ENCODE measurements at places on chromosomes 7 and 10.
A peak's percentile ranks its signal among the peaks of the same experiment; 100 is the strongest.

DNA sequence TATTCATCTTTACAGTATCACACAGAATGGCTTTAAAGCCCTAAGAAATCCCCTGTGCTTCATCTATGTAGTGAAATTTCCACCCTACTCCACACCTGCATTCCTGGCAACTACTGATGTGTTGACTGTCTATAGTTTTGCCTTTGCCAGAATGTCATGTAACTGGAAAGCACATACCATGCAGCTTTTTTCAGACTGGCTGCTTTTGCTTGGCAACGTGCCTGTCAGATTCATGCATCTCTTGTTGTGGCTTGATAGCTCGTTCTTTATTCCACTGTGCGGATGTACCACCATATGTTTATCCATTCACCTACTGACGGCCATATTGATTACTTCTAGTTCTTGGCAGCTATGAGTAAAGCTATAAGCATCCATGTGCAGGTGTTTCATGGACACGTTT, 30.6 kb downstream of the RBM17 start:
- DNase-seq: no peak

GRCh38 chr10:125127986-125128385, 32.4 kb downstream of the CTBP2 start:
- DNase-seq: no peak

GRCh38 chr10:25061711-25062449, 45.5 kb downstream of the THNSL1 start:
- DNase-seq: no peak

- DNase-seq: no peak
Measured at GRCh38 chr10:58019863-58020537, 247.7 kb downstream of the IPMK start.

- DNase-seq: no peak
Measured at GRCh38 chr10:130337696-130338635, 201.8 kb downstream of the GLRX3 start.

- DNase-seq: no peak
Measured at GRCh38 chr10:104218751-104219150, 13.4 kb downstream of the CFAP43 start.

DNA sequence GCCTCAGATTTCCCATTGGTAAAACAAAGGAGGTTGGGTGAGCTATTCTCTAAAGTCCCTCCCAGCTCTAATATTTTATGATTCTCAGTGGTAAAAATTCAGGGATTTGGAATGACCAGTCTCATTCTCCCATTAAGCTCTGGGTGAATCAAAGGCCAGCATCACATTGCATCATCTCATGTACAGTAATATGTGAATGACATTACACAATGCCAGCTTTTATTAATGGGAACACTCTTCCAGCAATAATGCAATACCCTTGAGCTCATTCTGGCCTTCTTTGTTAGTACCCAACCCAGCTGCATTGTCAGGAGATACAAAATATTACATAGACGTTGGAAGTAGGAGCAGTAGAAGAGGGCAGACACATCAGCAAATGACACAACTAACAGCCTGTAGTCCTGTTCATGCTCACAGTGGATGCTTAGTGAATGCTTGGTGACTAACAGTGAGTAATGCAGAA, 100.0 kb upstream of the EGR2 start:
- DNase-seq: no peak

DNA sequence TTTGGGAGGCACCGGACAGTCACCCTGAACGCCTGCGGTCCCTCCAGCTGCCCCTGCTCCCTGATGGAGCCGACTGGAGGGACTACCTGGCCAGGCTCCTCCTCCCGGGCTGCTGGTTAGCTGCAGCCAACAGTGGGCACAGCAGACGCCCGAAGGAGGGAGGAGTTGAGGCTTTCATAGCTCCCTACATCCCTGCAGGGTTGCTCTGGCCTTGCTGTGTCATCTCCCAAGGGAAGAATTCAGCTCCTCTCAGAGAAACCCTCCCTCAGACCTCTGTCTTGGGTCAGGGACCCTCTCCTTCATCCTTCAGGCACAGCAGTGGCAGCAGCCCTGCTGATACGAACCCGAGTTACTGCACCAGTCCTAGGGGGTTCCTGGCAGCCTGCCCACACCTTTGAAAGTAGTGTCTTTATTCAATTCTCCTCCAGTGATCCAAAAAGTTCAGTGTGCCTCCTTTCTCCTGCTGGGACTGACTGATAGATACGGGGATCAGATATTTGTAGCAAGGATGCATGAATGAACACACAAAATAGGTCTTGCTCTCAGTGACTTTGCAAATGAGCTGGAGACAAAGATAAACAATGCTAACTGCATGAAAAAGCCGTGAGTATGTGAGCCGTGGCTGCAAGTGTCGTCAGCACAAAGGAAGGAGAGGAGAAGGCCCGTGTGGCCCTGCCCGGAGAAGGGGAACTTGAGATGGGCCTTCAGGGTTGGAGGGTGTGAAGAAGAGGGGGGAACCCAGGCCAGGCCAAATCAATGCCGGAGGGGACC, 136.6 kb downstream of the PRKAG2 start:
- DNase-seq: no peak

DNA sequence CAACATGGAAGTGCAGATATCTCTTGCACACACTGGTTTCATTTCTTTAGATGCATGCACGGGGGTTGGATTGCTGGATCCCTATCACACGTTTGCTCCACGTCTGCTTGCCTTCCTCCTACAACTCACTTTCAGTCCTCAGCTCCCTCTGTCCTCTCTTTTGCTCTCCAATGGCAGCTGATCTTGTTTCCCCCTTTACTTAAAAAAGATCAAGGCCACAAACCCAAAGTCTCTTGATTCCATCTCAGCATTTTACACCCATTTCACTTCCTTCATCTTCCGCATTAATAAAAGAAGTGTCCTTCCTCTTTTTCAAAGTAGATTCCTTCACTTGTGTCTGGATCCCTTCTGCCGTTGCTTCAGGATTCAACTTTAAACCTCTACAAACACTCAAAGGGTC, 245.2 kb downstream of the DOCK4 start:
- no peak for DNase-seq

- no peak for DNase-seq
Measured at GRCh38 chr7:5041047-5041446, 4.6 kb upstream of the RBAK start.

- no peak for DNase-seq
Measured at GRCh38 chr7:150998341-150998740, 7.5 kb downstream of the NOS3 start.

DNA sequence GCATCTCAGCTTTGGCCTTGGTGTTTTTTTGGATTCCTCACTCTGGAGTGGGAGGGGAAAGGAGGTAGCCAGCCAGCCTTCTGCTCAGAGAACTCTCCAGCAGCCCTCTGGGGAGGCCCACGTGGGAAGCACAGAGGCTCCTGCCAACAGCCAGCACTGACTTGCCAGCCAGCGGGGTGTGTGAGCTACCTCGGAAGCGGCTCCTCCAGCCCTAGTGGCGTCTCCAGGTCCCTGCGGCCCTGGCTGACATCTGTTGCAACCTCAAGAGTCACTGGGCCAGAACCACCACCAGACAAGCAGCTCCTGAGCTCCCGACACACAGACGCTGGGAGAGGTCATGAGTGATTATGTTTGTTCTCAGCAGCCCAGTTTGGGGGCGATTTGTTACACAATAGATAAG, 180.2 kb upstream of the FZD8 start:
- DNase-seq: no peak

- DNase-seq: peak; percentile 11
Measured at GRCh38 chr10:118594392-118595063, 920 bp downstream of the PRLHR start.

GRCh38 chr10:75607576-75607975, 176.2 kb downstream of the LRMDA start:
- no peak for DNase-seq

- DNase-seq: peak; percentile 86
Measured at GRCh38 chr7:44638611-44639557, 32.5 kb downstream of the OGDH start.

- DNase-seq: no peak
Measured at GRCh38 chr7:34758111-34758601, 100.1 kb downstream of the NPSR1 start.

DNA sequence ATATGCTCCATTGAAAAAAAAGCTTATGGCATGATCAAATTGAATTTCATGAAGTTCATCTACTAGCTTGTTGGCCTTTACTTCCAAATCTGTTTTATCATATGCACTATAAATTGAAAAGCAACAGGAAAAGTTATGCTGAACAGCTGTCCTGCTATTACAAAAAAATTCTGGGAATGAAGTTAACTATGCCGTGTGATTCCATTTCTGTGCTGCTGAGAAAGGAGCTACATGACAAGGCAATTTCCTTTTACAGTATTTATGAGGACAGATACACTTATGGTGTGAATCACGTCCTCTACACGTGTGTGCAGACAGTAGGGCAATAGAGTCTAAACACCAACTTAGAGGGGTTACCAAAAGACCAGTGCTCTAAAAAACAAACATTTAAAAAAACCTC, 426.5 kb upstream of the AKR1E2 start:
- DNase-seq: no peak

- no peak for DNase-seq
Measured at GRCh38 chr10:101816376-101816775, 1.9 kb downstream of the OGA start.

- DNase-seq: no peak
Measured at GRCh38 chr10:110218632-110219031, 11.2 kb downstream of the MXI1 start.

- DNase-seq: no peak
Measured at GRCh38 chr10:130053561-130053960, 57.1 kb downstream of the C10orf143 start.

GRCh38 chr10:91296471-91296870, 76.0 kb downstream of the PCGF5 start:
- DNase-seq: no peak

- DNase-seq: no peak
Measured at GRCh38 chr7:55641811-55642210, 69.5 kb upstream of the VOPP1 start.

- no peak for DNase-seq
Measured at GRCh38 chr10:19638182-19638895, 177.9 kb upstream of the PLXDC2 start.

DNA sequence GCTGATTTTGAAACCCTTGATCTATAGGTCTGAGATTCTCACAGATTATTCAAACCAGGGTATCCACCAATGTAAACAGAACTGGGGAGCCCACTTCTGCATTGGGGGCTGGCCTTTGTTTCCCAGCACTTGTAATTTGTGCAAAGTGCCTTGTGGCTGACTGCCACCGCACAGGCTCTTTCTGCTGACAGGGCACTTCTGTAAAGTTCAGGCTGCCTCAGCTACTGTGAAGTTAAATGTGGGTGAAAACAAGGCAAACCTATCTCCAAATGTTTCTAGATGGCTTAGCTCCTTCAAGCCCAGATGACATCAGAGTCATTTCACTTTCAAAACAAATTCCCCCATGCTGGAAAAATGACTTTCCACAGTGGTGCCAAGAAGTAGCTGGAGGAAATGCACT, 54.7 kb downstream of the GRID1 start:
- no peak for DNase-seq

GRCh38 chr7:76372984-76373833, 14.4 kb upstream of the YWHAG start:
- DNase-seq: no peak

GRCh38 chr7:82221152-82221674, 222.4 kb downstream of the CACNA2D1 start:
- DNase-seq: no peak

GRCh38 chr7:78760620-78761355, 692.7 kb downstream of the MAGI2 start:
- no peak for DNase-seq

DNA sequence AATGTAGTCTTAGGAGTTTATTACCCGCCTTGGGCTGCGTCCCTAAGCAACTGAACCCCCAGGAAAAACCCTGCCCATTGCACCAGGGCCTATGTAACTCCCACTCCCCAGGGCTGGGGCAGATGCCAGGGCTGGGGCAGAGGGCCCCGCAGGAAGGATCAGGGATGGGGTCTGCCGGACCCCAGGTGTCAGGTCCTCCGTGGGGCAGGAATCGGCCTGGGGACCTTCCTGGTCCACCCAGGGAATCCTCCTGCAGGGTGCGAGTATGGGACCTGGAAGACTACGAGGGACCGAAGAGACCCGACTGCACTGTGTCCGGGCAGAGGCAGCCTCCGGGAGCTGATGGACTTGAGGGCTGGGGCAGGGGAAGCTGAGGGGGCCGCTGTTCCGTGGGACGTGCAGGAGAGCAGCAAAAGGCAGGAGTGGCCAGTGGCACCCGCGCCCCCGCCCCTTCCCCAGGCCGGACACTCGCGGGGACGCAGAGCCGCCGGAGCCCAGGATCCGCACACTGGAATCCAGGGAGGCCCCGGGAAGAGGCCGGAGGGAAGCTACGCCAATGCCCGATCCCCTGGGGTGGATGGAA, 2.5 kb upstream of the ATP5MF start:
- no peak for DNase-seq

DNA sequence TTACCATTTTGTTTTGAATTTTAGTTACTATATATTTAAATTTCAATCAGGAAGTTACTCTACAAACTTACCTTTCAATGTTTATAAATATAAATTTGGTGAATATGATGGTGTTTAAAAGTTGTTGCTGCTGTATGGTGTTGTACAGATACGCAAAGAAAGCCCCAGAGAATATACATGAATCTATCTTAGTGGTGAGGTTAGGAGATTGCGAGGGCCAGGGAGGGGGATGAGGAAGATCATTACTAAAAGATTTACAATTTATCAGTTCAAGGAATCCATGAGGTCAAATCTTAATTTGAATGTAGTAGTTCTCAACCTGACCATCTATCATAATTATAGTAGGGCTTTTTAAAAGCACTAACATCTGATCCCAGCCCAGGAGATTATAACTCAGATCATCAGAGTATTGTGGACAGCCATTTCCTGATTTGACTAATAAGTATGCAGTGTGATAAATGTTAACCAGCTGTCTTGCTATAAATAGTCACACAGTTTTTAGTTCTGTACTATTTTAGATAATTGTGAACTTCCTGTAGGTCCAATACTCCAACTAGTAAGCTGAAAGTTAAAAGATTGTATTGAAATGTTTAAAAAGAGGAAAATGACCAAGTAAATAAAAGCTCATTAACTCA, 23.6 kb downstream of the FAM3C start:
- DNase-seq: no peak

DNA sequence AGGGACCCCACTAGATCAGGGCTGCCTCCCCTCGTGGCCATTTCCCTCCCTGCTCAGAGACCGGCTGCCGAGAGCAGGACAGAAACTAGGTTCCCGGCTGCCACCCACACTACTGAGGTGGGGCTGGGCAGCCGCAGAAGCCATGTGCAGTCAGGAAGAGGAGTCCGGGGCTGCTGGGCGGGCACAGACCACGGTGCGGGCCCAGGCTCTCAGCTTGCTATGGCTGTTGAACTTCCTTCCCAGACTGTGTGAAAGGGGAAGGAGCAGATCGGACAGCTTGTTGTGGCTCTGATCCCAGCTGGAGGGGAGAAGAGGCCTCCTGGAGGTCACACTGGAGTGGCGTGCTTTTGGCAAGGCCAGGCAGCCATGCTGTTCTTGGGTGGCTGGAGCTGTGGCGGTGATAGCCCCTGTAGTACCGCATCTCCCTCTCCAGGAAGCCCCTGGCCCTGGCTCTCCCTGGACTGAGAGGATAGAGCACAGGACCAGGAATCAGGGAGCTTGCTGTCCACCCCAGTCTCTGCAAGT, 56.8 kb downstream of the HK1 start:
- no peak for DNase-seq

- DNase-seq: no peak
Measured at GRCh38 chr7:90631502-90631901, 35.4 kb downstream of the CDK14 start.

- no peak for DNase-seq
Measured at GRCh38 chr7:28782362-28782761, 175.8 kb downstream of the TRIL start.
